Stimulated activated CD4-positive, alpha-beta T cell treated with anti-CD3 and anti-CD28 coated beads, Interleukin-12 subunit alpha, Interleukin-12 subunit beta, amount 100 ng/mL, for 4 hours (primary cell): ENCODE measurements at places on chromosomes 3 and 15.

DNA sequence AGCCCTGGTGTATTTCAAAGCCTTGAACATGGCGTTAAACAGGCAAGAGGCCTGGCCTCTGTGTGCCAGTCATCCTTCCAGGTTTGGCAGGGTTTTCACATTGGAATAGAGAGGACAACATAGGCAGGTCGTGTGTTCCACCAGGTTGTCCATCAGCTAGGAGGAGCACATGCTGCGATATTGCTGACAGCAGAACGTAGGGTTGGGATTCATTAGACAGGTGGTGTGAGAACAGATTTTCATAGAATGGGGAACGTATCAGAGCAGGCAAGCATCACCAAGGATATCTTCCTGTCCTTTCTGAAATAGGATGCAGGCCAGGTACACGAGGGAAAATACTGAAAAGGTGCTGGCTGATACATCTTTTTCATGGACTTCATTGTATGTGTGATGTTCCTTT lies 26.4 kb downstream of the MINAR1 start:
- DNase-seq = no peak

GRCh38 chr15:63234451-63234870 lies 42.9 kb upstream of the APH1B start:
- no peak for DNase-seq

GRCh38 chr3:186108106-186108940 lies 566 bp downstream of the ETV5 start:
- DNase-seq = peak; percentile 7

- no peak for DNase-seq
These were observed 52.3 kb upstream of the CGNL1 start for GRCh38 chr15:57323806-57324589.

- DNase-seq = no peak
These were observed 8.6 kb downstream of the TM4SF1 start for GRCh38 chr3:149368674-149369497.

- no peak for DNase-seq
These were observed 30.7 kb downstream of the NUP210 start for GRCh38 chr3:13389378-13389777.
